ENCODE measurements at places on chromosomes 12 and 14.

GRCh38 chr12:123019841-123020138 is 39.3 kb downstream of the ARL6IP4 start:
- DNase-seq: no peak

GRCh38 chr12:89663577-89664357 is 44.9 kb downstream of the ATP2B1 start:
- no peak for DNase-seq

- no peak for DNase-seq
Measured at GRCh38 chr12:109178532-109178931, 62.1 kb downstream of the ACACB start.

- DNase-seq: no peak
Measured at GRCh38 chr12:64814432-64814831, 10.0 kb upstream of the TBC1D30 start.

All from CD14-positive monocyte (primary cell).